ENCODE measurements at places on chromosomes 1 and 21.

GRCh38 chr1:50368179-50369007 is 54.9 kb downstream of the DMRTA2 start:
- DNase-seq: peak; percentile 32

- DNase-seq: no peak
Measured at GRCh38 chr21:38718481-38718880, 87.2 kb upstream of the ETS2 start.

DNA sequence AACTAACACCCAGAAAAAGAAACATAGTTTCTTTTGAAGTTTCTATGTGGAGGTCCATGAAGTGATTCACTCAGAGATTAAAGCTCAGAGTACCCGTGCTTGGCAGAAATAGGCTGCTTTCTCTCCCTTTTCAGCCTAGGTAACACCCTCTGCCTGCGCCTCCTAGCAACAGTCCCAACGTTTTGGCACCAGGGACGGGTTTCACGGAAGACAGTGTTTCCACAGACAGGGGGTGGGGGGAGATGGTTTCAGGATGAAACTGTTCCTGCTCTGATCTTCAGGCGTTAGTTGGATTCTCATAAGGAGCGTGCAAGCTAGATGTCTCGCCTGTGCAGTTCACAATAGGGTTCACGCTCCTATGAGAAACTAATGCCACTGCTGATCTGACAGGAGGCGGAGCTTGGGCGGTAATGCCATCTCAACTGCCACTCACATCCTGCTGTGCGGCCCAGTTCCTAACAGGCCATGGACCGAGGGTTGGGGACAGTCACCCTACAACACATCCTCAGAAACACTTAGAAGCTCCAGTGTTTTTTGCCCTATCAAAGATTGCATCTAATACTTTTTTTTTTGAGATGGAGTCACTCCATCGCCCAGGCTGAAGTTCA is 53.2 kb downstream of the CHML start:
- DNase-seq: no peak

- no peak for DNase-seq
Measured at GRCh38 chr1:30760596-30761324, 3.2 kb upstream of the LAPTM5 start.

GRCh38 chr1:110620250-110620615 is 14.1 kb upstream of the KCNA2 start:
- no peak for DNase-seq

GRCh38 chr1:96525657-96526557 is 195.7 kb upstream of the PTBP2 start:
- DNase-seq: no peak

DNA sequence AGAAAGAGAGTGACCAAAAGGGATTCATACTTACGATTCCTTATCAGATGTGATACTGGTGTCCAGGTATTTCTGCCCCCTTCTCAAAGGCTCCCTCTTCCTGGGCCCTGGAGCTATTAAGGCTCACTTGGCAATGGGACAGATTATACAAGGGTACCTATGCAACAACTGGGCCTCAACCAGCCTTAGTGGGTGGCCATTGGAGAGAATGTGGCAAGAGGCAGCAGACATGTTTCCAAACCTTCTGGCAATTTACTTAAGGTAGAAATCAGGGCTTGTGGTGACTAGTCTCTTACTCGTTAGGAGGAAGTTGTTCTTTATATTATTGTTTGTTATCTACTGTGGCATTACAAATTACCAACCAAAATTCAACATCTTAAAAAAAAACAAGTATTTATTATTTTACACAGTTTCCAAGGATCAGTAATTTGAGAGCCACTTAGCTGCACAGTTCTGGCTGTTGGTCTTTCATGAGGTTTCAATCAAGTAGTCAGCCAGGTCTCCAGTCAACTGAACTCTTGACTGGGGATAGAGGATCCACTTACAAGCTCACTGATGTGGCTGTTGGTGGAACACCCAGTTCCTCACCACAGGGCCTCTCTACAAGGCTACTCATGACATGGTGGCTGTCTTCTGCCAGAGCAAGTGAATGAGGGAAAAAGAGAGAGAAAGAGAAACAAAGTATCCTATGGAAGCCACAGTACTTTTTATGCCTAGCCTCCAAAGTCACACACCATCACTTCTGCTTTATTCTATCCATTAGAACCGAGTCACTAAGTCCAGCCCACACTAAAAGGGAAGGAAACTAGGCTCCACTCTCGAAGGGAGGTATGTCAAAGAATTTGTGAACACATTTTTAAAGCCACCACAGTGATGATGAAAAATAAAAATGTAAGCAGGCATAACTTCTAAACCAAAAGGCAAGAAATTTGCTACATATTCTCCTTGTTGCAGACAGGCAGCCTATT is 10.7 kb downstream of the ZNF648 start:
- DNase-seq: no peak

DNA sequence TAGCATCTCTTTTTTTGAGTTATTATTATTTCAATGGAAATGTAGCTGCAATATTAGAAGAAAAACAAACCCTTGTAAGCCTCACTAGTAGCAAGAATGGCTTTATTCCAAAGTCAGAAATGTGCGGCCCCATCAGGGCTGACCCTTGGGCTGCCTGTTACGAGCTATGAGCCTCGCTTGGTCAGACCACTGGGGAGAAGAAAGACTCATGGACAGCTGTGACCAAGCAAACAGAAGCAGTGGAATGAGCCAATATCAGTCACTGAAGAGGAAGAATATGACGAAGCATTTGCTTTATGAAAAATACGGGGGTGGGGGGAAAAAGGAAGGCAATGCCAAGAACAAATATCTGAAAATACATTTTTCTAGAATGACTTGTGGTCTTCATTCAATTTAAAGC is 504.5 kb downstream of the LMO4 start:
- no peak for DNase-seq

GRCh38 chr1:168300626-168301025 is 19.9 kb downstream of the TBX19 start:
- DNase-seq: no peak

GRCh38 chr1:157442065-157442464 is 110.2 kb downstream of the FCRL5 start:
- DNase-seq: no peak

DNA sequence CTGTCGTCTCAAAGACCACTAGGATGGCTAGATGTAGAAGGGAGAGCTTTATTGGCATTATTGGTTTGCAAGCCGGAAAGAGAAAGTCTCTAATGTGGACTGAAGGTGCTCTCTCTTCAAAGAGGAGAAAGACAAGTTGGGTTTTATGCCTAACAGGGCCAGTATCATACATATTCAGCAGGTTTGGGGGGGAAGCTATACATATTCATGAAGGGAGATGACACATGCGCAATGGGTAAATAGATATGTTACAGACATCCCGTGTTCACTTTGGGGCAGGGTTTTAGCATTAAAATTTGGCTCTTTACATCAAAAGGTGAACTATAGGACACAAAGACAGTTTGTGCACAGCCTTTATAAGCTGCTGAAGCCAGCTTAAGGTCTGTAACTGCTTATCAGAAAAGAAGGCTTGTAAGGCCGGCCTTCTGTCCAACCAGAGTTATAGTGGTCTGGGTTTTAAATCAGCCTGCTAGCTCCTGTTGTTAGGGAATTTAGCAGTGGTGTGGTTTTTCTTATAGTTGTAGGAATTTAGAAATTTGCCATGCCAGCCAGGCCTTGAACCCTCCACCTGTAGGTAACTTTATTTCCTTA is 46.5 kb upstream of the LRRN2 start:
- no peak for DNase-seq

DNA sequence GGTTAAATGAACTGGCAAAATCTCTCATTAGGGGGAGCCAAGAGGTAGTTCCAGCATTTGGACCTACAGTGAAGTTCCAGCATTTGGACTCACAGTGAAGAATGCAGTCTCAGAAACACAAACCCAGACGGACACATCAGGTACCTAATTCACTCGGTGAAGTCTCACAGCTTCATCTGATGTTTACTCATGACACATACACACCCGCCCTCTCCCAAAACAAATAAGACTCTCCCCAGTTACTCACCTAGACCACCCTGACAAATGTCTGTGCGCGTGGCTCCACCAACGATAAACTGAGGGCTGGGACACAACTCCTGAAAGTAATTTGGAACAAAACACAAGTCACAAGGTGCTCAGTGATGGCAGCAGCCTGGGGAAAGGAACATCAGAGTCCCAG is 11.4 kb downstream of the CAPN8 start:
- DNase-seq: no peak

DNA sequence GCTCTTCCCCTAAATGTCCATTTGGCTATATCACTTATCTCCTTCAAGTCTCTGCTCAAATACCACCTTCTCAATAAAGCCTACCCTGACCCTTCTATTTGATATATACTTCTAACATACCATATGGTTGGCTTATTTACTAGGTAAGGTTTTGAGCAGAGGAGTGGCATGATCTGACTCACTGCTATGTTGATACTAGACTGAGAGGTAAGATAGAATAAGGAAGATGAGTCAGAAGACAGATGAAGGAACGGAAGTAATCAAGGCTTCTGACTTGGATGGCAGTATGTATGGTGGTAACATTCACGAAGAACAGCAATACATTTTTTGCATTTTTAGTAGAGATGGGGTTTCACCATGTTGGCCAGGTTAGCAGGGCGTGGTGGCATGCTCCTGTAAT is 4.8 kb upstream of the HRNR start:
- no peak for DNase-seq

GRCh38 chr1:182875889-182876288 is 36.7 kb downstream of the DHX9 start:
- DNase-seq: no peak

DNA sequence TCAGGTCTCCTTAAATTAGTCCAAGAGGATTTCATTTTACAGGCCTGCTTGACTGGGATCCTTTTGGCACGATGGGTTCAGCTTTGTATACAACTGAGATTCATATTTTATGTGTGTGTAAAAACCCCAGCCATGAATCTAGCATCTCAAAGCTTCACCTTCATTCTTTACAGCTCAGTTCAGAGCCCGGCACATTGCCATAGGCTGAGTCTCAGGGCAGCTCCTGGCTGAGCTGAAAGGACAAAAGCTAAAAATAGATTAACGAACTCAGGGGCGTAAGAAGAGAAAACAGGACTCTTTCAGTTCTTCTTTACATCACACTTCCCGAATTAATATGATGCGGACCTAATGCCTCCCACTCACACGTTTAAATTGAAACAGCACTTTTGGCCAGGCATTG is 262.8 kb upstream of the PBX1 start:
- no peak for DNase-seq

GRCh38 chr1:220431554-220432239 is 96.2 kb upstream of the MARK1 start:
- no peak for DNase-seq

GRCh38 chr1:64215576-64215975 is 12.2 kb downstream of the UBE2U start:
- DNase-seq: no peak

DNA sequence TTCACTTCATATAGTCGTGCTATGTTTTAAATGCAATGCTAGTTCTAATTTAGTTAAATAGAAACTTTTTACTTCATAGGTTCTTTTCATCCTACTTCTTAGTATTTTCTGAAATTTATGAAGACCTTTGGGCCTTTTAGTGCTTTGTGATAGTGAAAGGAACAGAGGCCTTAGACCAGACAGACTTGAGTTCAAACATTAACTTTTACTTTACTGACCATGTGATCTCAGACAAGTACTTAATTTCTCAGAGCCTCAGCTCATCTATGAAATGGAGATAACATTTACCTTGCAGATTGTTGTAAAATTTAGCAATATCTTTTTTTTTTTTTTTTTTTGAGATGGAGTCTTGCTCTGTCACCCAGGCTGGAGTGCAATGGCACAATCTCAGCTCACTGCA is 57.5 kb downstream of the AK5 start:
- no peak for DNase-seq

- no peak for DNase-seq
Measured at GRCh38 chr1:96291468-96291867, 430.1 kb upstream of the PTBP2 start.

- no peak for DNase-seq
Measured at GRCh38 chr1:243471754-243472745, 216.2 kb downstream of the SDCCAG8 start.

- DNase-seq: no peak
Measured at GRCh38 chr1:34842073-34842472, 17.5 kb downstream of the SMIM12 start.

DNA sequence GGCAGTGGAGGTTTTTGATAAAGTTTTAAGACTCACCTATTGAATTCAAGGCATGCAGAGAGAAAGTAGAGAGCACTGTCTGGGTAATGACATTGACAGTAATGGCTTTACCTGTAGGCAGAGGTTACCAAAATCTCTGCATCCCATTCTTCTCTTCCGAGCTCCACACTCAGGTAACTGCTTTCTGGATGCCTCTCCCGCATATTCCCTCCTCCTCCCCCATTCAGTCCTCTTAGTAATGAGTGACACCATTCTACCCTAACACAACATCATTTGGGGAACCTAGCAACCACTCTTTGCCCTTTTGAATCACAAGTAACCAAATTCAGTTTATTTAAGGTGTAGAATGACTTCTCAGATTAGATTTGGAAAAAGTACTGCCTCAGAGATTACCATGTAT is 56.5 kb downstream of the DYRK1A start:
- no peak for DNase-seq

- no peak for DNase-seq
Measured at GRCh38 chr1:71298633-71299032, 217.8 kb upstream of the ZRANB2 start.

GRCh38 chr1:224377676-224378006 is 21.0 kb downstream of the CNIH4 start:
- DNase-seq: no peak

DNA sequence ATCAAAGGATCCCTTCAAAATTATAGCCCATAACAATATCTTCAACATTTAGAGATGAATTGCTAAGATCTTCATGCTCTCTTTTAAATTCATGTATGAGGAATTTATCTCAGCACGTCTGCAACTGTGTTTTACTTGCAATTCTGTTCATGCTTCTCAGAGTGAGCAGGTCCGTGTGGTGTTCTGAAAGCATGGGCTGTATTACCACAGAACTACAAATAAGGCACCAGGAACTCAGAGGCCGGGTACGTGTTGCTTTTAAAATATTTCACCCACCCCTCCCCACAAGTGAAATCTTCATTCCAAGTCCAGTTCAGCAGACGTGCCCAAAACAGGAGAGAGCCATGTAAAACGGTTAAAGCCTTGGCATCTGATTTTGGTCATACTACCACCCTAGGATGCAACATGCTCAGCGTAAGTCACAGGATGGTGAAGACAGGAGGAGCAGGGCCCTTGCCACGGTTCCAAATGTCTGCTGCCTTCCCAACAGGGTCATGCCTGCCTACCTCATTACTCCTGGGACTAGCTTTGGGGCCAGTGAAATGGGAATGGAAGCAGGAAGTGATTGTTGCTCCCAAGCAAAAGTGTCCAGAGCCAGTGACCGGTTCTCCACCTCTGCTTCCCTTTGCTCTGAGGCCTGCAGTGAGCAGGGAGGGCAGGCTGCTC is 133.7 kb downstream of the PTPN14 start:
- DNase-seq: no peak

DNA sequence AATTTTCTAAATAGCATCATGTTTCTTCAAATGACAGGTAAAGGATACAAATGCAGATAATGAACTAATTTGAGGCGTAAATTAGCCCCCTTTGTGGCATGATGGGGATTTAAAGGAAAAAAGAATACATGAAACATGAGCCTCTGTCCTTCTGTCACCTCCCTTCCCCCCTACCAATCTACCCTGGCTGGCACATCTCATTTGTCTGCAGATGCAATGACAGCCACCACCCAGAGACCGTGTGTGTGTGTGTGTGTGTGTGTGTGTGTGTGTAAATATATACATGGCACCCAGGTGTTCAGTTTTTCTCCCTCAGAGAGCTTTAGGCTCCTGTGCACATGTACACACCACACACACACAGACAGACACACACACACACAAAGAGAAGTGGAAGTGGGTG is 451.1 kb downstream of the RWDD3 start:
- no peak for DNase-seq

GRCh38 chr21:15065392-15066122 is 757 bp upstream of the NRIP1 start:
- peak; percentile 74 for DNase-seq

All from memory B cell (primary cell).